ENCODE measurements at places on chromosomes 4 and X.
A peak's percentile ranks its signal among the peaks of the same experiment; 100 is the strongest.

GRCh38 chr4:98185279-98185678 is 42.0 kb upstream of the STPG2 start:
- DNase-seq, result no peak

- DNase-seq, result no peak
Observed at GRCh38 chrX:23656684-23657083, 10.6 kb upstream of the PRDX4 start.

DNA sequence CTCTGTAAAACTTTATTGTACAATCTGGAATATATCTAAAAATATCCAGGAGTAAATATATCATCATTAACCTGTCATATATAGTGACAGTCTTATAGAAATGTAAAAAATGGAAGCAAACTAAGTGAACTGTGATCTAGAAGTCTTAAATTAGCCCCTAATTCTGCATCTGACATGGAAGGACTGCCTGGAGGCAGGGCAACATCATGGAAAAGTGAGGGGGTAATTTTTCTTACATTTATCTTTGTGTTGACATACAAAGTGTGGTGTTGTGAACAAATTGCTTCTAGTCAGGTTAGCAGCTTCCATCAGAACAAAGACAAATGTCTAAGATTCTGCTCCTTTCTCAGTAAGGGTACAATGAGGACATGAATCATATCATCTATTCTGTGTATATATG is 186.3 kb downstream of the C4orf33 start:
- no peak for DNase-seq

GRCh38 chrX:15854080-15854655 is 445 bp downstream of the AP1S2 start:
- peak; percentile 72 for DNase-seq

GRCh38 chr4:90207887-90208454 is 80.8 kb downstream of the CCSER1 start:
- no peak for DNase-seq

DNA sequence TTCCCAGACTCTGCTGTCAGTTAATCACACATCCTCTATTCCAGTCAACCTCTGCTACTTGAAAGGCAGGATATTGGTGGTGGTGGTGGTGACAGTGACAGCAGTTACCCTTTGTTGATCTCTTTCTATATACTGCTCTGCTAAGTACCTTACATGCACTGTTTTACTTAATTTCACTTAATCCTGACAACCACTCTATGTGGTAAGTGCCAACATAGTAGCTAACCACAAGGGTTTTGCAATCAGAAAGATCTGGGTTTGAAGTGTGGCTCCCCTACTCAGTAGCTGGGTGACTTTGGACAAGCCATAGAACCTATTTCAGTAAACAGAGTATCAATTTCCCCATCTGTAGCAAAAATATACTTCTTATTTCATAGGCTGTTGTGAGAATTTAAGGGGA is 24.2 kb upstream of the F9 start:
- DNase-seq, result no peak

DNA sequence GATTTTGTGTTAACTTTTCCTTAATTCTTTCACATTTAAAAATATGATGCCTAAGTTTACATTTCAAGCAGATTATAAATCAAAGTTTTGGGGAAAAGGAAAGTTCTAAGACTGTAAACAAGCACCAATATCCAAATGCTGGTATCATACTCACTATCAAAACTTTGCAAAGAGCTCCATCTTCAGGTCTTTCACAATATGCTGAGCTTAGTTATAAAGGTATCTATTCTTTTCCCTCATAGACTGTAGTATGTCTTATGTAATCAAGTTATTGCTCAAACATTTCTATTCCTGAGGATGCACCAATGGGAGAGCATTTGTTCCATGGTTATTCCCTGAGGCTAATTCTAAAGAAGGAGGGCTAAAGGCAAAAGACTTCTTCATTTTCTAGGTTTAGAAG is 207.9 kb upstream of the FAM241A start:
- DNase-seq, result no peak

DNA sequence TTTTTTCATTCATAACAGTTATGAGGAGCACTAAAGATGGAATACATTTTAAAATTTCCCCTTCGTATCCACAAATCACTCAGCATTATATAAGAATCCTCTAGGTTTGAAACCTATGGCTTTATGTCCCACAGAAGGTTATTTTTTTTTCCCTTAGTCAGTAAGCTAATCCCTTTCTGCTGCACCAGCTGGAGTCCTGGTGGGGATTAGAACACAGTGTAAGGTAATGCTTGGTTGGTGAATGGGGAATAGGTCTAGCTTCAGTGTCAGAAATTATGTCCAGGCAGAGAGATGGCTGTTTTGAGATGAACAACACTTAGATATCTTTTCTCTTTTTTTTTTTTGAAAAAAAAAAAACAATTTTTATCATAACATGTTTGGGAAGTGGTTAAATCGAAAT is 116.6 kb downstream of the RASGEF1B start:
- DNase-seq, result no peak

GRCh38 chr4:147644471-147644870 is 27.3 kb downstream of the TMEM184C start:
- no peak for DNase-seq

- no peak for DNase-seq
Observed at GRCh38 chr4:37389366-37389765, 144.8 kb downstream of the NWD2 start.

GRCh38 chr4:2042204-2042946 is 16.8 kb upstream of the NAT8L start:
- peak; percentile 69 for DNase-seq

DNA sequence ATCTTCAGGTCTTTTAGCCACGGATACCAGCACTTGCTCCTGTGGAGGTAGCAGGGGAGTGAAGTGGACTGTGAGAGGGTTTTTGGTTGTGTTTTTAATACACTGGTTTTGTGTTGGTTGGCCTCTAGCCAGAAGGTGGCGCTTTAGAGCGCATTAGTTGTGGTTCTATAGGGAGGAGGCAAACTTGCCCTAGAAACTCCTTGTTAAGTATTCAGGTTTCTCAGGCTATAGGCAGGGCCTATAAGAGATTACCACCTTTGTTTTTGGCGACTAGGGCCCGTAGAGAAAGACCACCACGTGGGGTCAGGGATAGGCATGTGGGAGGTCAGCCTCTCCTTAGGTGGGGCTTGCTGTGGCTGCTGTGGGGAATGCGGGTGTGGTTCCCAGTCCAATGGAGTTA is 221.6 kb upstream of the SPANXN4 start:
- no peak for DNase-seq

GRCh38 chr4:168409089-168409801 is 71.0 kb downstream of the DDX60L start:
- no peak for DNase-seq

DNA sequence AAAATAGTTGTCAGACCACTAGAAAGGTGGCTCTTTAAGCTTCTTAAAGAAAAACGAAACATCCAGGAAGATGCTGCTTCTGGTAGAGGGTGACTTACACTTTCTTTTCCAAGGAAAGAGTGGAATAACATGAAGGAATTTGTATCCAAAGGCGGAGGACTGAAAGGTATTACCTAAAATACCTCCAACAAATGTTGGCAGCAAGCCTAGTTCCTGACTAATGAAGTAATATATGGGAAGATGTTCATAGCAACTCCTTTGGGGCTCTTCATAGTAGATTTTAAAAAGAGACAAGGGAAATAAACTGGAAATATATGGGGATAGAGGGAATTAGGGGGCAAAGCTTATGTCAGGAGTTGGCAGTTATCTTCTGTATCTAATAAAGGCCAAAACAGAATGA is 116.2 kb downstream of the AASDH start:
- no peak for DNase-seq

DNA sequence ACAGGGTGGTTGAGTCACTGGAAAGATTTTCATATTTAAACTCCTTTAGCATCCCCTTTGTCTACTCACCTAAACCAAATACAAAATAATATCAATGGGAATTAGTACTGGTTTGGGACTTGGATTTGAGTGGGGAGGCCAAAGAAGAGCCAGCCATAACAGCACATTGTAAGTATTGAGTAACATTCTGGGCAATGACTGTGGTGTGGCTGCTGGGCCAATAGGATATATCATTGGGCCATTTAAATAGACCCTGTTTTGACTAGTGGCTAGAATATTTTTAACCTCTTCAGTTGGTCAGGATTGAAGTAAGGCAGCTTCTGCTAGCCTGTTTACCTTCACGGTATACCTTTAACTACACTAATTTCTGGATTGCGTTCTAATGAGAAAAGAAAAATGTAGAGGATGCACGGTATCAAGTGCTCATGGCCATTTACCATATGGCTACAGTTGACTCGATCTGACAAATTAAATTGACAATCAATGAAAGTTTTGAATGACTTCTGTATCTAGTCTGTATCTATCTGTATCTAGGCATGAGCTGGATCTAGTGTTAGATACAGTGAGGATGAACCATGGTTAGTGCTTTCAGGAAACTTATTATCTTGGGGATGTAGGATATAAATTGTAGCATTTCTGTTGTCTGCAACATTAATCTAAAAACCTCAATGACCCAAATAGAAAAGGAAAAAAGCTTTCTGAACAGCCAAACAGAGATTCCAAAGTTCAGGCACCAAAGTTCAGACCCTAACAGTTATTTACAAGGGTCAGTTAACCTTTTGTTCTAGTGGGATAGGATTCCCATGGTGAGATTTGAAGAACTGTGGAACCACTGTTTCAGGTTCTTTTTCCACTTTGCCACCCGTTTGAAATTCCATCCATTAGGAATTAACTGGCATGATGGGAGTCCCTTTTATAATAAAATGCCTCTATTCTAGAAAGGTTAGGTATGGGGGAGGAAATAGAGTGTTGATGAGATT is 6.8 kb upstream of the ALB start:
- DNase-seq, result no peak

DNA sequence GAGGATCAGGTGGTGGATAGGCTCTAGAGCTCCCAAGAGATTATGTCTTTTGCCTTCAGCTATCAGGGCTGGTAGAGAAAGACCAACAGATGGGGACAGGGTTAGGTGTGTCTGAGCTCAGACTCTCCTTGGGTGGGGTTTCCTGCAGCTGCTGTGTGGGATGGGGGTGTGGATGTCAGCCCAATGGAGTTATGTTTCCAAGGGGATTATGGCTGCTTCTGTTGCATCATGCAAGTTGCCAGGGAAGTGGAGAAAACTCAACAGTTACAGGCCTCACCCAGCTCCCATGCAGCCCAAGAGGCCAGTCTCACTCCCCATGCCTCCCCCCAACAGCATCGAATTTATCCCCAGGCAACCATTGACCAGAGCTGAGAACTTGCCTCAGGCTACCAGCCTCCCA is 80.2 kb upstream of the CDX4 start:
- DNase-seq, result no peak

- DNase-seq, result no peak
Observed at GRCh38 chrX:7059214-7059838, 88.2 kb upstream of the STS start.

- DNase-seq, result no peak
Observed at GRCh38 chr4:175308236-175308635, 390.1 kb downstream of the ADAM29 start.

DNA sequence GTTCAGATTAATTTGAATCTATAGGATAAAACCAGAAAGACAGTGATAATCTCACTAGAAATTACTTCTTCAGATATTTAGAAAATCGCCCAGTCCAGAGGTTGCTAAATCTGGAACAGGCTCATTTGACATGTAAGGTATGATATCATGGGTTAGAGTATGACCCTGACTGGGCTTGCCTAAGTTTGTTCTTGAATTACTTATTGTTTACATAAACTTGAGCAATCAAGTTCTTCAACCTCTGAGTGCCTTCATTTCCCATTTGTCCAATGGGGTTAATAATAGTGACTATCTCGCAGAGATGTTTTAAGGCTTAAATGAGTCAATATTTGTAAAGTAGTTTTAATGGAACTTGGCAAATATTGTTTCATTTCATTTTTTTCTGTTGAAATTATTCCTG is 1947.6 kb upstream of the IGFBP7 start:
- DNase-seq, result peak; percentile 16

GRCh38 chrX:109843963-109844751 is 111.1 kb upstream of the ACSL4 start:
- DNase-seq, result no peak

GRCh38 chrX:99117011-99117410 is 1293.1 kb downstream of the PCDH19 start:
- no peak for DNase-seq

DNA sequence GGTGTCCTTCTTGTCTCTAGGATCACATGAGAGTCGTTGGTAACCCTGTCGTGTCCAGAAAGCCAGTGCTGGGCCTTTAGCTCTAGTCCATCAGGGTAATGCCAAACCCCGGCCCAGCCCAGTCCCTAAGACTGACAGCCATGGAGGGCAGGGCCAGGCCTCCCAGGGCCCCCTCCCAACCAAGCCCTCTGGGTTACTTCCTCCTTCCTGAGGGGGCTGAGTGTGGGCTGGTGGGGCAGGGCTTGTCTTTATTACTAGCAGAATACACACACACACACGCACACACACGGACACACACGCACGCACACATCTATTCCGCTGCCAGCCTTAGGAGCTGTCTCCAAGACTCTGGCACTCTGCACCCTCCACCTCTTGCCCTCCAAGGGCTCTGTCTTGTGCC is 35.6 kb upstream of the CDKN2AIP start:
- peak; percentile 89 for DNase-seq

- no peak for DNase-seq
Observed at GRCh38 chrX:129818123-129818522, 25.6 kb downstream of the ZDHHC9 start.

DNA sequence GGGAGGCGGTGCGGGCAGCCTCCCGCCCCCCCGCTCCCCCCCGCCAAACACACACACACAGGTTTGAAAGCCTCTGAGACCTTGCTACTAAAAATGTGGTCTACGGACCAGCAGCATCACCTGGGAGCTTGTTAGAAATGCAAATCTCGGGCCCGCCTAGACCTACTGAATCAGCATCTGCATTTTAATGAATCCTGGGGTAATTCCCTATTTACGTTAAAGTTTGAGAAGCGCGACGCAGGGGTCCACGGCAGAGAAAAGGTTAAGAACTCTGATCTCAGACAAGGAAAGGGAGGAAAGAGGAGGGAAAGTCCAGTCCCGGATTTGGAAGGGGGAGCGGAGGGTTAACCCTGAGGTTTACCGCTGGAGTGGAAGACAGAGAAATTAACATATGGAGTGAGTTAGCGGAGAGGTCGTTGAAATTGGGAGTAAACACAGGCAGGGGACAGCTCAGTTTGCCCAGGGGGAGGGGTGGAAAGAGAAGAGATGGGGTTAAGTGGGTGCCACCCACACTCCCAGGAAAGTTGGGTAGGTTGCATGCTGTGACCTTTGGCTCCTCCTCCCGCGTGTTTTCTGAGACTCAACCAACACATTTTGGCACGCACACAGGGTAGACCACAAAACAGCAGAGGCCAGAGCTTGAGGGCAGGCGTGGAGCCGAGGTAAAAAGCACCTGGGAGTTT is 483.6 kb downstream of the BCOR start:
- DNase-seq, result no peak

GRCh38 chrX:12979026-12979607 is 4.2 kb downstream of the TMSB4X start:
- no peak for DNase-seq

DNA sequence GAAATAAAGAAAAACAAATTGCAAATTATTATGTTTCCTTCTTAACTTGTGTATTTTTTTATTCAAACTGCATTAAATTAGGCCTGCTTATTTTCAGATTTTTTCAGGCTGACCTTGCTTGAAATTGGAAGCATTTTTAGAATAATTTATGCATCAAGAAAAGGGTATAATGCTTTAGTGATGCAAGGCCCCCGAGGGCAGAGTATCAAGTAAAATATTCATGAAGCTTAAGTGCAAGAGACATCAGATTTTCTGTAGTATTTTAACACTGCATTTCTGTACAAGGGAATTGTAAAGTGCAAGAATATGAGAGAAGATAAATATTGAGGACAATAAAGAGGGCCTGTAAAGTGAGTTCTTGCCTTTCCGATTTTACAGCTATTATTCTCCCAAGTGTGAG is 485.8 kb upstream of the ATOH1 start:
- no peak for DNase-seq

- no peak for DNase-seq
Observed at GRCh38 chrX:115260330-115260729, 26.4 kb upstream of the LRCH2 start.

GRCh38 chr4:25100021-25100555 is 60.2 kb downstream of the SEPSECS start:
- DNase-seq, result no peak
